Kidney capillary endothelial cell (primary cell): ENCODE measurements at places on chromosomes 6 and 20.

DNA sequence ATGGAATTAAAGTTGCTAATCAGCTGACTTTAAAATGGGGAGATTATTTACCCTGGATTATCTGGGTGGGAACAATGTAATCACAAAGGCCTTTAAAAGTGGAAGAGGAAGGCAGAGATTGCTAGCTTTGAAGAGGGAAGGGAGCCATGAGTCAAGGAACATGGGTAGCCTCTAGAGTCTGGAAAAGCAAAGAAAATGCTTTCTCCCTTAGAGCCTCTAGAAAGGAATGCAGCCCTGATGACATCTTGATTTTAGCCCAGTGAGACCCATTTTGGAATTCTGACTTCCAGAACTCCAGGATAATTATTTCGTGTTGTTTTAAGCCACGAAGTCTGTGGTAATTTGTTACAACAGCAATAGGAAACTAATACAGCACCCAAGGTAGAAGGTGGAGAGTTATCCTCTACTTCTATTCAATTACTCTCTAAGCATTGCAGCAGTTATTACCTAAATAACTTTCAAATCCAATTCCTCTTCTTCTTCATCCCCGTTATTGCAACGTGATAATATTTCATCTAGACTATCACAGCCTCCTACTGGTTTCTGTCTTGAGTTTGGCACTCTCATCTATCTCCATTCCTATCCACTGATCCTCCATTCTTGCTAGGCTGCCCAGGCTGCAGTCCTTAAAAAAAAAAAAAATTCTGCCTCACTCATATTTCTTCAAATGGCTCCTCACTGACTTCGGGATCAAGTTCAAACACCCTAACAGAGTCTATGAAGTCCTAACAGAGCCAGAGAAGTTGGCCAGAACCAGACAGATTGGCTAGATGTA is 224.3 kb downstream of the BTBD9 start:
- no peak for DNase-seq

DNA sequence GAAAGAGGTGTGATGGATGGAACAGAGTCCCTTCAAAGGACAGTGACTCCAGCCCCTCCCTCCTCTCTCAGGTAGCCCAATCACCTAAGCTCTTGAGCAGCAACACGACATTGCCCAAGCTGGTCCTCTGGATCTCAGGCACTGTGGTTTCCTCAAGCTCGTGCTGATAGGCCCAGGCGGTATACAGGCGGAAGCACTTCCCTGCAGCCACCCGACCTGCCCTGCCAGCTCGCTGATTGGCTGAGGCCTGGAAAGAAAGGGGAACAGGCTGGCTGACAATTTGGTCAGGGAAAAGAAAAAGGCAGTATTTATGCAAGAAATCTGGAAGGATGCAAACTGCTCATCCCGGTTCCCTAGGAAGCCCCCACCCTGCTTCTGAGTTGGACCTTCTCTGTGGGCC is 9.6 kb downstream of the C6orf136 start:
- DNase-seq, result no peak

DNA sequence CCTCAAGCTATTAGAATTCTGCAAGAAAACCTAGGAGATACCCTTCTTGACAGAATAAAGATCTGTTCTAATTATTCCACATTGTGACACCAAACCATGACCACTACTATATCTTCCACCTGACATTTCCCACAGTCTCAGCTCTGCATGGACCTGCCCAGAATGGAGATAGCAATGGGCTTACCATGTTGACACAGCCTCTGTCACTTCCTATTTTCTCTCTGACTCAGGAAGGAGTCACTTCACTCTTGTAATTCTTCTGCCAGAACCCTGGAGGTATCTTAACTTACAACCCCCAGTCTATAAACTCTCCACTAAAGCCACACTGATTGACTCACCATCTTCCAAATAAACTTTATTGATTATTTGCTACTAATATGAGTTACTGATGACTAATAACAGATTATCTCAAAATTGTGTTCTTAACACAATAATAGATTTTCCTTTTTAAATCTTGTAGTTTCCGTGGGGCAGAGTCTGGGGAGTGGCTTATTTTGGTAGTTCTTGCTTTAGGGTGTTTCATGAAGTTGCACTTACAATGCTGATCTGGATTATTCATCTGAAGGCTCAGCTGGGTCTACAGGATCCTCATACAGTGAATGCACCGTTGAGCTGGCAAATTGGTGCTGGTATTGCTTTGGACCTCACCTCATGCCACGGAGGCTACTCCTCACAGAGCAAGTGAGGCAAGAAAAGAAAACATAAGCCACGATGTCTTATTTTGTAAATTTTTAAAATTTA is 869.9 kb downstream of the KIF16B start:
- peak; percentile 85 for DNase-seq

DNA sequence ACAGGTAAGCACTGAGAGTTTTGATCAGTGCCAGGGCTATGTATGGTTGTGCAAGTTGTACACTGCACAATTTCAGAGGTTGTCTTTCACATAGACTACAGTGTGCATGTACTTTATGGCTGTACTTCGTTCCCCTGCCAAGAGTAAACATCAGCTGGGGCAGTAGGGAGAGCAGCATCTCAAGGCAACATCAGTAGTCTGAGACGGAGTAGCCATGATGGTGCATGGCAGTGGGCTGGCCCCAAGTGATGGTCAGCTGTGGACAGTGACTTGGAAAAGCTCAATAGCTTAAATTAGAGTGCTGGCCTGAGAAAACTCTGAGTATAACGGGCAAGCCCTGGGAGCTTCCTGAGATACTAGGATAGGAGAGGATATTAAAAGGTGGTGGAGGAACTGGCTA is 165.5 kb downstream of the TFAP2B start:
- DNase-seq, result no peak

DNA sequence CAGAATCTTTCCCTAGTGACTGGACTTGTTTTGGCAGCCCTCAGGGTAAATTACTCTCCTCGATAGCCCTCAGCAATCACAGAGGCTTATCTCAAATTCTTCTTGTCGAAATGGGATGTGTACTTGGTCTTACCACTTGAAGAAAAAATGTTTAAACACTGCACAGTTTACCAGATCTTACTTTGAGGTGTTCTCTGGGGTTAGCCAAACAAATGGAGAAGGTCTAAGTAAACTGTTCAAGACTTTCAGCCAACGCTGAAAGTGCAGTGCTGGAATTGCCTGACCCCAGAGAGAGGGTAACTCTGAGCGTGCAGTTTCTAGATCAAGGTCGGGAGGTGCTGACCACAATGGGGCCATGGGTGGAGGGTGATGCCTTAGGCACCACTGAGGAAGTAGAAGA is 39.2 kb downstream of the MYLIP start:
- DNase-seq, result no peak
